Stromal cell of bone marrow (primary cell): ENCODE measurements at places on chromosomes 7 and 10.
A peak's percentile ranks its signal among the peaks of the same experiment; 100 is the strongest.

DNA sequence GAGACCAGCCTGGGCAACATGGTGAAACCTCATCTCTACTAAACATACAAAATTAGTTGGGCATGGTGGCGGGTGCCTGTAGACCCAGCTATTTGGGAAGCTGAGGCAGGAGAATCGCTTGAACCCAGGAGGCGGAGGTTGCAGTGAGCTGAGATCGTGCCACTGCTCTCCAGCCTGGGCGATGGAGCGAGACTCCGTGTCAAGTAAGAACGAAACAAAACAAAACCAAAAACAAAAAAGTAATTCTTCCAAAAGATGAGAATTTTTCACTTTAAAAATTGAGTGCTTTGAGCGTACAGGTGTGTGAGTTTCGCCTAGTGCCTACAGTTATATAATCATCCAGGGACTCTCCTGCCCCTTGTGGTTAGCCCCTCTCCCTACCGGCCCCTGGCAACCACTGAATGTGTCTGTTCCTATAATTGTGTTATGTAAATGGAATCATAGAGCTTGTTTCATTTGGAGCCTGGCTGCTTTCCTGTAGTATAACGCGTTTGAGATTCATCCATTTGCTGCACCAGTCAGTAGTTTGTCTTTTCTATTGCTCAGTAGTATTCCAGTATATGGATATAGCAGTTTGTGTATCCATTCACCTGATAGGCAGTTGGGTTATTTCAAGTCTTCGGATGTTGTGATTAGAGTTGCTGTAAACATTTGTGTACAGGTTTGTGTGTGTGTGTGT is 80.0 kb downstream of the RBM33 start:
- no peak for DNase-seq

DNA sequence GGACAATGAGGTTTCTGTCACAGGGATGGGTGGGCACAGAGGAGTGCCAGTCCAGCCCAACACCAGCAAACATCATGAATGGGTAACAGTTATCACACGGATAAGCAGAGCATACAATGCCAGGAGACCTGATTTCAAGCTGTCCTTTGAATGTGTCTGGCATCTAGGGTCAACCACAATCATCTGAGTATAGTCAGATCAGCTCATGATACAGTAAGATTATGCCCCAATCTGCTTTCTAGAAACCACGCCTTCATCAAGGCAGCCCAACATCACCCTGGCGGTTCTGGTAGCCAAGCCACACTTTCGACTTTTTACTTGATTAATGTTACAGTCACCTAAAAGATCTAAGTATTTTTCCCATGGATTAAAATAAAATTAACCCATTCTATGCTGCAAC is 10.5 kb downstream of the FAM171A1 start:
- no peak for DNase-seq

DNA sequence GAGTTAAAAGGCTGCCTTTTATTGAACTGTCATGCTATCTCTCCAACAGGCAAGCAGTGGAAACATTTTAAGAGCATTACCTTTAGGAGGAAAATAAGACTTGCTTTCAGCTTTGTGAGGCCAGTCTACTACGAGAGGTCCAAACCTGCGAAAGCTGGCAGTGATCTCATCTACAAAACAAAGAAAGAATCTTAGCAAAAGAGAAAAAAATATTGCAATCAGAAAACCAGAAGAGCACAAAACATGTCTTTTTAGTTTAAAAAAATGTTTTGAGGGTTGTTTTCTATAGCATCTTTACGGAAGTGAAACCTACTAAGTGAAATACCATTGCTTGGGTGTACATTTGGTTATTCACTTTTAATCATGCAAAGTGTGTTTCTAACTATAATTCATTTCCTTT is 147.9 kb downstream of the CPEB3 start:
- DNase-seq, result no peak

DNA sequence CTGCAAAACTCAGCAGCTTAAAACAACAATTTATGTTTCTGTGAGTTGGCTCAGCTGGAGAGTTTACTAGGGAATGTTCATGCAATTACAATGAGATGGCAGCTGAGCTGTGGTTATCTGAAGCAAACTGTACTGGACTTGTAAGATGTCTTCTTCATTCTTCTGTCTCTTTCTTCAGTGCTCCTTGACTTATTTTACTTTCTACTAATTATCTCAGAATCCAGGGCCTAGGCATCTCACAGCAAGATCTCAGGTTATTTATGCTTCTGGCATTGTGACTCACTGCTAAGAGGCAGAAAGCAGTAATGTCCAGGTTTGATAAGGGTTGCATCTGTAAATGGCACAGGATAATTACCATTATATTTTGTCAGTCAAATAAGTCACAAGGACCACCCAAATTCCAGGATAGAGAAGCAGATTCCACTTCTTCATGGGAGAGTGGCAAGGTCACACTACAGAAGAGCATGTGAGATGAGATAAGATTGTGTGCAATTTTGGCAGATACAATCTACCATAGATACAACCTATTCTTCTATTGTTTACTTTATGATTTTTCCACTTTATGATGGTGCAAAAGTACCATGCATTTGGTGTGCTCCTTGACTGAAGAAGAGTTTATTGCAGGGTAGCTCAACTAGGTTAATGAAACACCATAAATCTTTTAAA is 16.8 kb downstream of the VIM start:
- no peak for DNase-seq

GRCh38 chr10:9147475-9147874 is 1093.0 kb downstream of the GATA3 start:
- no peak for DNase-seq

DNA sequence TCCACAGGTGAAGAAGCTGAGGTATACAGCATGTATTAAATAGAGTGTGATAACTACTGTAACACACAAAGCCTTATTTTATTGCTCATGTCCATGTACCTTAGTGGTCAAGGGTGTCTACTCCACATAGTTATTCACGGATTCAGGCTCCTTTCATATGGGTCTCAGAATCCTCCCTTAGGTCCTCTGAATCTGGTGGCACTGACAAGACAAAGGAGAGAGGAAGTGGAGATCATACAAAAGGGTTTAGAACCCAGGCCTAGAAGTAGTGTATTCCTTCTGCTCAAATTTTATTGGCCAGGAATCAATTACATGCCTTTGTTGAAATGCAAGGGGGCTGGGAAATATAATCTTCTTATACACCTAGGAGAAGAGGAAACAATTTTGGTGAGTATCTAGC is 164.6 kb downstream of the PTEN start:
- DNase-seq, result no peak

- no peak for DNase-seq
Observed at GRCh38 chr10:45433716-45434469, 59.9 kb downstream of the ALOX5 start.

DNA sequence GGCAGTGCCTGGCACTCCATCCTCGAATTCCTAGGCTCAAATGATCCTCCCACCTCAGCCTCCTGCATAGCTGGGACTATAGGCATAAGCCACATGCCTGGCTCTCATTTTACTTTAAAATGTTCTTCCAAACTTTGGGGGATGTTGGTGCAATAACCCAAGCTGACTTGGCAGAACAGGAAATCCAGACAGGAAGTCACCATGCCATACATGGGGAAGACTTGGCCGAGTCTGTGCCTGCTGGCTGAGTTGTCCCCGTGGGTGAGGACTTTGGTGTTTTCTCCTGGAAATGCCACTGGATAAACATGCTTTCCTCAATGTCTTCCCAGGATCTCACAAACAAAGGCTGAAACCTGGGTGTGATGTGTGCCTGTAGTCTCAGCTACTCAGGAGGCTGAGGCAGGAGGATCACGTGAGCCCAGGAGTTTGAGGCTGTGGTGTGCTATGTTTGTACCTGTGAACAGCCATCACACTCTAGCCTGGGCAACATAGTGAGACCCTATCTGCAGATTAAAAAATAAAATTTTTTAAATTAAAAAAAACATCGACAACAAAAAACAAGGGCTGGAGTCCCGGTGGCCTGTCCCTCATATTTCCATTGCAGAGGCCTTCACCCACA is 19.8 kb downstream of the HKDC1 start:
- no peak for DNase-seq

DNA sequence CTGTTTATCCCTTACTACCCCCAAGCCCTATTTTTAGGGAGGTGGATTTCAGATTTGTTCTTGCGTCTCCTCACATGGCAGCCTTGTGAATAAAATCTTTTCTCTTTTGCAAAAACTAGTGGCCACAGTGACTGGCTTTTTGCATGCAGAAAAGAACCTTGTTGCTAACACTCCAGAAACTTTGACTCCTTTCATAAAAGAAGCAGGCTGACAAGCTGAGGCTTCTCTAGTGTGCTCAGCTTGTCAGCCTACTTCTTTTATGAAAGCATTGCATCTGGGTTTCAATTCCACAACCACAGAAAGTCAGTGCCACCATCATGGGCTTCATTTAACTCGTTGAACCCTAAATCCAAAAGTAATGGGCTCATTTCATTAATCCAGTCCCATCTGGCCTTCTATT is 761.0 kb upstream of the COBL start:
- no peak for DNase-seq

GRCh38 chr7:19117091-19117869 is at the start of gene TWIST1:
TSS of gene TWIST1 (minus strand) at chr7:19117636. CDS start at chr7:19117321, 315 bp downstream.
- peak; percentile 89 for DNase-seq
